Chondrocyte (in vitro differentiated cells): ENCODE measurements at places on chromosomes 3 and 15. TPM values are rescaled to one million over a fixed set of nuclear protein-coding genes. Genes with fewer than 3 reads are reported as not detected.

- H3K27ac ChIP-seq, result peak overlapping the region; percentile 36
- H3K36me3 ChIP-seq, result no peaks in the 10 kb centered on the region
- no peak for DNase-seq
- H3K27me3 ChIP-seq, result no peaks in the 10 kb centered on the region
- no peak overlapping the region for H3K4me3 ChIP-seq
Measured at GRCh38 chr15:43828061-43828657, 1.4 kb downstream of the WDR76 start.

DNA sequence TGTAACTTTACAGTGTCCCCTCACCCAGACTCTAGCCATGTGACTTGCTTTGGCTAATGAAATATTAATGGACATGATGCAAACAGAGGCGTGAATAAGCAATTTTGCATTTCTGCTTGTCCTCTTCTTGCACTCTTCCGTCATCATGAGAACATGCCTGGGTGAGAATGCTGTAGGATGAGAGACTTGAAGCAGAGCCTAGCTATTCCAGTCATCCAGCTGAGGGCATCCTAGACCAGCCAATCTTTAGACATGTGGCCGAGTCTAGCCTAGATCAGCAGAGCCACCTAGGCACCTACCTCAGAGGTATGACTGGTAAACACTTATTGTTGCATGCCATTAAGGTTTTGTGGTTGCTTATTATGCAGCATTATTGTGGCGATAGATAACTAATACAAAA, 450.5 kb upstream of the AZI2 start:
- no peaks in the 10 kb centered on the region for H3K4me1 ChIP-seq
- H3K27me3 ChIP-seq, result no peaks in the 10 kb centered on the region
- H3K36me3 ChIP-seq, result no peaks in the 10 kb centered on the region
- no peak for DNase-seq

- no peak for DNase-seq
- no peaks in the 10 kb centered on the region for H3K36me3 ChIP-seq
- no peak overlapping the region for H3K4me3 ChIP-seq
- no peak overlapping the region for H3K27ac ChIP-seq
Measured at GRCh38 chr15:90750186-90750585, 33.0 kb downstream of the BLM start.

DNA sequence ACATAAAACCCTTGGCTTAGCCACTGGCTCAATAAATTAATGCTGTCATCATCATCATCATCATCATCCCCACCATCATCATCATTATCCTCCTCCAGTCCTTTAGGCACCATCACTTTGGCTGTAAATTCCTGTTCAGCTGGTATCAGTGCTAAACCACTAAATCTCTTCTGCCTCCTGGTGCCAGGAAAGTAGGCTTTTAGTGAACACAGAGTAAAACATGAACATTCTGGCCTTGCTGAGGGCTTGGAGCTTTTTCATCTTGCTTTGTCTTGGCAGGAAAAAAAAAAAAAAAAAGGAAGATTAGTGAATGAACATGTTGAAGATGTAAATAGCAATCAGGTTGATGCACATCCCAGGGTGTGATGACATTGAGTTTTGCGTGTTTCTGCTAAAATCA, 67.3 kb upstream of the EIF1B start:
- no peak overlapping the region for H3K4me3 ChIP-seq
- no peak overlapping the region for H3K27ac ChIP-seq
- DNase-seq, result no peak
- no peaks in the 10 kb centered on the region for H3K4me1 ChIP-seq
- no peaks in the 10 kb centered on the region for H3K36me3 ChIP-seq

DNA sequence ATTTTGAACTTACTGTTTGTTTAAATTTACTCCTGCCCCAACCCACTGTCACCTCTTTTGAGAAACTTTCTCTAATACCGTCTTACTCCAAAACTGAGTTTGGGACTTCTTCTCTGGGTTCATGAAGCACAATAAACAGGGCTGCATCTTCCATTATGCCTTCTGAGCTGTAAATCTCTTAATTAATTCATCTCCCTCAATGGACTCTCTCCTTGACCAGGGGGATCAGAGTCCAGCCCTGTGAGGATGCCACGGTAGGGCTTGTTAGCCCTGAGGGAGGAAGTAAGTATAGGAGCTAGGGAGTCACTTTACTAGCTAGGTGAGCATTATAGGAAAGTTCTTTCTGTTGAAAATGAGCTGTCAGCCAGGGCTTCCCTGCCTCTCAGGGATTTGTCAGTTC, 299.3 kb upstream of the SATB1 start:
- H3K4me1 ChIP-seq, result no peaks in the 10 kb centered on the region
- no peak overlapping the region for H3K4me3 ChIP-seq
- peaks cover 6% of the 10 kb centered on the region for H3K27me3 ChIP-seq
- H3K36me3 ChIP-seq, result no peaks in the 10 kb centered on the region
- DNase-seq, result no peak

DNA sequence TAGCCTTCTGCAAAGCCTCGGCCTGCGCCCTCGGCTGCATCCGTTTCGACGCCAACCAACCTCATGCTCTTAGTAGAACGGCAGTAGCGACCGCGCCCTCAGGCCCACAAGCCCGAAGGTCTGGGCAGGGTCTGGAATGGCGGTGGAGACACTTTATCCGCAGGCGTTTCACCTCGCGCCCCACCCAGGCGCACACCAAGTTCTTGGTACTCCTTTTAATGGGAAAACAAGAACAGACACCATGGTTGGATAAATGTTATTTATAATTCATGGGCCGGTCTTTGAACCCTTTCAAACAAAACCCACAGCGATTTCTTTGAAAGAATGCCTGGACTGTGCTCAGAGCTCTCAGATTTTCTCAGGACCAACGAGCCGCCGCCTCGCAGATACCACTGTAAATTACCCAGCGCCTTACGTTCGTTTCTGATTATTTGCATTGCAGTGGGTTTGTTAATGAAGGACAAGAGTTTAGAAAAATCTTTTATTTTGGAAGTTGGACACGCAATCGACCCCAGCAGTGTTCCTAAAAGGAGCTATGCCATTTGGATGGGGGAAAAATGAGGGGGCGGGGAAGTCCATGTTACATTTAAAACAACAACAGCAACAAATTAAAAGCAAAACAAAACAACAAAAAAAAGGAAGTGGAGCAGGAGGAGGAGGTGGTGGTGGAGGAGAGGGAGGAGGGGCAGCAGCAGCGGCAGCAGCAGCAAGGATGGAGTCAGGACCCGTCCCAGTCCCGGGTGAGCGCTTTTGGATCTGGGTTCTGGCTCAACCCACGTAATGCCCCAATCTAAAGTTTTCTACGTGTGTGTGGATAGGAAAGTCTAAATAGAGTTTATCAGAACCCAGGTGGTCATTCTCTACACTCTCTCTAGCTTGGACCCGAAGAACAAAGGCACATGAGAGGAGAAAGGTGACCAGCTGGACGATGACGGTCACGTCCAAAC, 993 bp upstream of the ISL2 start:
- peaks cover 6% of the 10 kb centered on the region for H3K36me3 ChIP-seq
- H3K27me3 ChIP-seq, result peaks cover 58% of the 10 kb centered on the region
- no peak overlapping the region for H3K27ac ChIP-seq
- peak overlapping the region; percentile 47 for H3K4me3 ChIP-seq
- H3K4me1 ChIP-seq, result peaks cover 35% of the 10 kb centered on the region

DNA sequence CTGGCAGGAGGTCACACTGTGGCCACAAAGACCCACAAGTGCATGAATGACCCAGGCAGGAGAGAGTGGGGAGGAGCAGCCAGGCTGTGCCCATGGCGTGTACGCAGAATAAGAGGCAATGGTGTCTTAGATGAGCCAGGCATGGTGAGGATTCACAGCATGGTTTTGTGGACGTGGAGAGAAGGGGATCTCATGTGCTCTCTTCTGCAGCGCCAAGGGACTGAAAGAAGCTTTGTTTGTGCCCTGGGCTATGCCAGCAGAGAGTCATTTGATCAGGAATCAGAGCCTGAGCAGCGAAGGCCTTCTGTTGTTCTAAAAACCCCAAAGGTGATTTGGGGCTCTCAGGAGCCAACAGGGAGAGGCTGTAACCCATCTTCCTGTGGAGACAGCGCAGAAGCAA, 18.7 kb upstream of the RPP14 start:
- DNase-seq, result no peak
- no peak overlapping the region for H3K27ac ChIP-seq
- H3K36me3 ChIP-seq, result peaks cover 4% of the 10 kb centered on the region
- H3K4me1 ChIP-seq, result no peaks in the 10 kb centered on the region

- H3K36me3 ChIP-seq, result peaks cover 7% of the 10 kb centered on the region
- no peaks in the 10 kb centered on the region for H3K27me3 ChIP-seq
- H3K27ac ChIP-seq, result no peak overlapping the region
- DNase-seq, result no peak
Measured at GRCh38 chr15:61880084-61880483, 180.2 kb downstream of the VPS13C start.

DNA sequence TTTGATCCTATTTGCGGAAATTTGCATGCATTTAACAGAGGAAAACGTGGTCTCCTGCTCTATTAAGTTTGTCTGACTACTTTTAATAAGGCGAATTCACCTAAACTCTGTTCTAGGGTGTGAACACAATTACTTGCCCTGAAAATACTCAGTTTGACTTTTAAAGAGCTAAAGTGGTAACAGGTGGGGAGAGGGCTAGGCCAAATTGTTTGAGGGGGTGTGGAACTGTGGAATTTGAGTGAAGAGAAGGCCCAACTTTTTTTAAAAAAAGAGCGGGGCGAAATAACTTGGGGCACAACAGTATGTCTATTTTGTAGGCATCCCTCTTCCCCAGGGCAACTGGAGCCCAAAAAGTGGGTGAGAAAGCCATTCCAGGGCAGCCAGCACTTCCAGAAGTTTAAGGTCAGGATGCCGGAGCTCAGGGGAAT, 580 bp upstream of the FXR1 start:
- peak overlapping the region; percentile 97 for H3K27ac ChIP-seq
- no peak for DNase-seq
- H3K36me3 ChIP-seq, result no peaks in the 10 kb centered on the region
- H3K4me3 ChIP-seq, result peak overlapping the region; percentile 93
- H3K4me1 ChIP-seq, result peaks cover 32% of the 10 kb centered on the region
- H3K27me3 ChIP-seq, result no peaks in the 10 kb centered on the region

DNA sequence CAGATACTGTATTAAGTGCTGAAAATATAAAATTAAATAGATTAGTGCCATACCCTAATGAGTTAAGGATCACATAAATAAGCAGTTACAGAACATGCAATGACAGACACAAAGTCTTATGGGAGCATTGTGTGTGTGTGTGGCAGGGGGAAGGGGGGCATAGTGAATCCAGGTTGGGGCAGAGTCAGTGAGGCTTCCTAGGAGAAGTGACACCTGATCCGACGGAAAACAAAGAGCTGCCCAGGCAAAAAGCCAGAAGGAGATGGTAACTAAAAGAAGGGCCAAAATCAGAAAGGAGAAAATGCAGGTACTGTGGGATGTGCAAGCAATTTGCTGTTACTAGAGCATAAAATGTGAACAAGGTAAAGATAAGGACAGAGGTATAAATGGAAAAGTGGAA, 80.1 kb upstream of the CHRM5 start:
- H3K27me3 ChIP-seq, result no peaks in the 10 kb centered on the region
- no peaks in the 10 kb centered on the region for H3K36me3 ChIP-seq
- no peaks in the 10 kb centered on the region for H3K4me1 ChIP-seq
- DNase-seq, result no peak

DNA sequence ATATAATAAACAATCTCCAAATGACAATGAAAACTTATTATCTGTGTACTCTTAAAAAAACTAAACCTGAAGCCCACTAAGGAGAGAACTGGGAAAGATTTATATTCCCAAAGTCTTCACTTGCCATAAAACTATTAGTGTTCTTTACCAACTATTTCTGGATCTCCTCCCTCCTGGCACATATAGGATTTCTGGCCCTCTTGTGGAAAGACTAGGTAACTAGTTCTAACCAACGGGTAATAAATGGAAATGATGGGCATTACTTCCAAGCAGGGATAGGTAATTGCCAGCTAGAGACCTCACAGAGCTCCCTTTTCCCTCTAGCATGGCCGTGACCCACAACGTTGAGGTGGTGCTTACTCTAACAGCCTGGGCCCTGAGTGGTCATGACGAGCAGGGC, 110.1 kb downstream of the DNAH12 start:
- H3K4me3 ChIP-seq, result no peak overlapping the region
- H3K36me3 ChIP-seq, result no peaks in the 10 kb centered on the region
- H3K27ac ChIP-seq, result no peak overlapping the region
- DNase-seq, result no peak

- no peaks in the 10 kb centered on the region for H3K27me3 ChIP-seq
- no peaks in the 10 kb centered on the region for H3K36me3 ChIP-seq
- no peak for DNase-seq
- no peak overlapping the region for H3K27ac ChIP-seq
- no peaks in the 10 kb centered on the region for H3K4me1 ChIP-seq
Measured at GRCh38 chr3:155407971-155408370, 114.5 kb upstream of the STRIT1 start.

GRCh38 chr3:132448216-132448961, 31.1 kb downstream of the DNAJC13 start:
- H3K36me3 ChIP-seq, result peaks cover 3% of the 10 kb centered on the region
- no peak for DNase-seq
- H3K27me3 ChIP-seq, result no peaks in the 10 kb centered on the region
- peaks cover 58% of the 10 kb centered on the region for H3K4me1 ChIP-seq
- H3K27ac ChIP-seq, result peak overlapping the region; percentile 88
- H3K4me3 ChIP-seq, result peak overlapping the region; percentile 1

GRCh38 chr3:182981038-182981380, 671 bp upstream of the DCUN1D1 start:
- DNase-seq, result no peak
- H3K27ac ChIP-seq, result peak overlapping the region; percentile 56
- H3K27me3 ChIP-seq, result no peaks in the 10 kb centered on the region
- no peaks in the 10 kb centered on the region for H3K36me3 ChIP-seq
- peaks cover 25% of the 10 kb centered on the region for H3K4me1 ChIP-seq
- peak overlapping the region; percentile 73 for H3K4me3 ChIP-seq

DNA sequence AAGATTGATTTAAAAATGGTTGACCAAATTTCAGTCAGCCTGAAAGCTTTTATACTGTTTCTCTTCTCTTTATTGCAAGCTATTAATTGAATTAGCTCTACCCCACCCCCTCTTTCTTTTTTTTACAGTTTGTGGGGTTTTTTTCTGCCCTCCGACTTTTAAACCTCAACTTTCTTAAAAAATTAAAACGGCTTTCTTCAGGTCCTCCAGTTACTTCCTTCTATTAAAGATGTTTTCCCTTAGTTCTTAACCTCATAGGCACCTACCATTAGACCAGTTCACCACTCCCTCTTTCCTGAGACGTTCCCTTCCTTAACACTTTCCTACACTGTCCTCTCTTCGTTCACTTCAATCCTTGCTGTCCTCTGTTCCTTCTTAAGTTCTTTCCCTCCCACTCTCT, 52.4 kb downstream of the ATP8B4 start:
- no peak for DNase-seq
- no peaks in the 10 kb centered on the region for H3K36me3 ChIP-seq
- peaks cover 25% of the 10 kb centered on the region for H3K27me3 ChIP-seq
- no peak overlapping the region for H3K27ac ChIP-seq
- no peak overlapping the region for H3K4me3 ChIP-seq

The ZNF502 gene
- total RNA-seq, result not detected in 3 replicates

The KIF15 gene
- 2.2 to 2.7 TPM (median 2.5 TPM) in 3 replicates for total RNA-seq

The KNG1 gene
- total RNA-seq, result not detected in 3 replicates

The CTDSPL gene
- total RNA-seq, result 29.6 to 43.5 TPM (median 41.5 TPM) in 3 replicates

The CIDEC gene
- not detected in 3 replicates for total RNA-seq

The ZCWPW2 gene
- 1.1 to 2.1 TPM (median 1.8 TPM) in 3 replicates for total RNA-seq

The FBXO40 gene
- 0.08 TPM in 1 of 3 replicates, not detected in the others for total RNA-seq
